GDM1 (cell line): ENCODE measurements at places on chromosomes 4 and X.

DNA sequence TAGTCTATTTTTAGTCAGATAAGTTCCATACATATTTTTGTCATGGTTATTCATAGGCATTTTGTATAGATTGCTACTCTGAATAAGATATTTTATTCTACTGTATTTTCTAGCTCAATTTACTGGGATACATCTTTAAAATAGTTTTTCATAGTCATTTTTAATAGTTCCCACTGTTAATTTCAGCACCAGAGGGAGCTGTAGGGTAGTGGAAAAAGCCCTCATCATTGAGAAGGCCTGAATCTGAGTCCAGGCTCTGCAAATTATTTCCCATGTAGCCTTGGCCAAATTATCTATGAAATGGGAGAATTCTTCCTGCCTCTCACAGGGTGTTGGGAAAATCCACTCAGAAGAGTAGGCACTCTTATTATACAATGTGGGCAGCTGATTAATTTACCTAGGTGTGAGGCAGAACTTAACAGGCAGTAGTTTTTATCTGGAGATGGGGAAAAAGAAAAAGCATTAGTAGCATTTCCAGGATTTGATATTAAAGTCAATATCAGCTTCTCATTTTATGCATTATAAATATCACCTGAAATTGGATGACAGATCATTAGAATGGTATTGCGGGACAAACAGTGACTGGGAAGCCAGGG is 102.9 kb upstream of the PAQR3 start:
- no peak for DNase-seq

GRCh38 chrX:140521393-140521792 is 16.5 kb upstream of the SOX3 start:
- DNase-seq: no peak

GRCh38 chrX:136710325-136710951 is 62.5 kb downstream of the CD40LG start:
- DNase-seq: no peak

GRCh38 chr4:53059256-53059655 is 197.1 kb downstream of the RASL11B start:
- DNase-seq: no peak

- DNase-seq: no peak
Measured at GRCh38 chr4:15294202-15294601, 133.6 kb upstream of the C1QTNF7 start.

DNA sequence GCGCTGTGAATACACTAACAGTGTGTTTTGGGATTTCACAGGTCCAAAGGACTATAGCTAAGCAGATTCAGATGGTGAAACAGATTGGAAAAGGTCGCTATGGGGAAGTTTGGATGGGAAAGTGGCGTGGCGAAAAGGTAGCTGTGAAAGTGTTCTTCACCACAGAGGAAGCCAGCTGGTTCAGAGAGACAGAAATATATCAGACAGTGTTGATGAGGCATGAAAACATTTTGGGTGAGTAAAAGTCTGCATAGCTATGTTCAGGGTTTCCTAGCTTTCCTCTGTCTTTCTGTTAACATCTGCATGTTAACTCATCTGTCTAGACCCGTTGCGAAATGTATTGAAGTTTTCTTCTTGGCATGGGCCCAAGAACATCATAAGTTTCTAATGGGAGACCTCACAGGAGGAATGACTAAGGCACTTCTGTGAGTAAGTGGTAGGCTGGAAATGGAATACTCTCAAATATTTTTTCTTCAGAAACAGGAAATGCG is 372.1 kb downstream of the BMPR1B start:
- DNase-seq: no peak

- DNase-seq: no peak
Measured at GRCh38 chr4:113524505-113525186, 236.9 kb downstream of the CAMK2D start.

DNA sequence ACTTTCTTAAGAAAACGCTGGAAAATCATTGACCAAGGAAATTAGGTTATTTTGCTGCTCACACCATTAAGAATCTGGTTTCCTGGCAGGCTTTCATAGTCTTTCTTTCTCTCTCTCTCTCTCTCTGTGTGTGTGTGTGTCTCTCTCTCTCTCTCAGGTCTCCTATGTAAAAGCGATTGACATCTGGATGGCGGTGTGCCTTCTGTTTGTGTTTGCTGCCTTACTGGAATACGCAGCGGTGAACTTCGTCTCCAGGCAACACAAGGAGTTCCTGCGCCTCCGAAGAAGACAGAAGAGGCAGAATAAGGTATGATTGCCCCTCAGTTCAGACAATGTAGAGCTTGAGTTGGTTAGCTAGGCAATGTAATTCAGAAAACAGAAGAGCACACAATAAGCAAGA is 161.2 kb downstream of the GLRA2 start:
- no peak for DNase-seq

GRCh38 chrX:103376118-103376978 is at the start of gene BEX3:
Gene BEX3 (plus strand): TSS chrX:103376538. CDS start chrX:103377522, 984 bp downstream.
- peak; percentile 69 for DNase-seq

GRCh38 chrX:128781506-128781905 is 729.3 kb upstream of the ACTRT1 start:
- DNase-seq: peak; percentile 0
